Stimulated activated CD8-positive, alpha-beta memory T cell treated with anti-CD3 and anti-CD28 coated beads, Interleukin-7, amount 100 ng/mL, for 1 hour (primary cell): ENCODE measurements at places on chromosomes 2 and 18.

DNA sequence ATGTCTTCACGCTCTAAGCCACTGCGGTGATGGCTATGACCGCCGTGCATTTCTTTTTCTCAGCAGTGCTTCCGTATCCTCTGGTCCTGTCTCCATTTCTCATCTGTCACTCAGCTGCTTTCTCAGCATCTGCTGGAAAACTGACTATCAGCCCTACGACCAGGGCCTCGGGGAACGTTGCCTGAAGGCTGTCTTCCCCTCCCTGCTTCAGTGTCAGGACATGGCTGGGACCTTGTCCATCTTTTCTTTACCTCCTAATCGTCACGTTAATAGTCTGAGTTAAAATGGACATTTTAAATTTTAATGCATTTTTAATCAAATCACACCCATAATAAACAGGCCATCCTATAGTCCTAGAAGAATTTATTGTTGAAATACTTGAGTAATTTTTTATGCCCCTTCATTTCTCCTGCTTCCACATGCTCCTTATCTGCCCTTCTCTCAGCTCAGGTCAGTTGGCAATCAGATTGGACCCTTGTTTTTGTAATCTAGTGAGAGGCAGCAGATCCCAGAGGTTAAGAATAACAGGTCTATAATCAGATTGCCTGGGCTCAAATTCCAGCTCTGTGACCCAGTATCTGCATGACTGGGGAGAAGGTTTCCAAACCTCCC, 250.2 kb upstream of the SIX3 start:
- no peak for DNase-seq

DNA sequence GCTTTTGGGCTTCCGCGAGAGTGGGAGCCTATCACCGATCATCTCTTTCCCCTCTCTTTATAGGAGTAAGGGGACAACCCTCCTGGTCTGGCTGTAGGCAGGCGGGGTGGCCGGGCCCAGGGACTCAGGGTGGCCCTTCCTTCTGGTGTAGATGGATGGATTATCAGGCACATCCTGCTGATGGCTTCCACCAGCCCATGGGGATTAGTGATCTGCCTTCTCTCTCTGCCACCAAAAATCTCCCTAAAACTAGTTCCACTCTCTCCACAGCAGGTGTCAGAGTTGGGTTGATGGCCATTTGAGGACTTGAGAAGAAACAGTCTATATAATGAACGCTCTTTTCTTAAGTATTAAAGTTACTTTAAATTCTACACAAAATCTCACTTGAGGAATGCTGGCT, 37.4 kb downstream of the NCK2 start:
- no peak for DNase-seq

DNA sequence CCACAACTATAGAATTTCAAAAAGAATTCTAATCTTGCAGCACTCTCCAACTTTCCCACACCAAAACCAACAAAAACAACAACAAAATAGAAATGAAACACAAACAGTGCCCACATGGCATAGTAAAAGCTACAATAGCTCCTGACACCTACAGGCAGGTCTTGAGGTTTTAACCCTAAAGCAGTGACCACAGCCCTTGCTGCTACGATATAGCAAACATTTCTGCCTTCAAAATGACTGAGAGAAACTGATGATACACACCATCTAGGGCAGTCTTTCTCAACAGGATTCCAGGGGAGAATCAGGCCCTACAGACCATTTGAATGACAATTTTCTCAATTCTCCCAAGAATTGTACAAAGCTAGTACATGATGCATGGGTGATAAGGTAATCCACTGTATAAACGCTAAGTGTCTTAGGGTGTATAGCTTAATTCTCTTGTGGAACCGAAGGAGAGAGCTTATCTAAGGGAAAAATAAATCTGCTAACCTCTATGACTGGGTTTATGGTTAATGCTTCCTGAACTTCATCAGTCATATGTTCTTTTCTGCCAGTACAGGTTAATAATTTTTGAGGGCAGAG, 46.5 kb downstream of the TRAK2 start:
- DNase-seq: no peak

- DNase-seq: no peak
These were observed 40.6 kb downstream of the FASTKD2 start for GRCh38 chr2:206805887-206806607.
